ENCODE measurements at places on chromosomes 13 and 19.

DNA sequence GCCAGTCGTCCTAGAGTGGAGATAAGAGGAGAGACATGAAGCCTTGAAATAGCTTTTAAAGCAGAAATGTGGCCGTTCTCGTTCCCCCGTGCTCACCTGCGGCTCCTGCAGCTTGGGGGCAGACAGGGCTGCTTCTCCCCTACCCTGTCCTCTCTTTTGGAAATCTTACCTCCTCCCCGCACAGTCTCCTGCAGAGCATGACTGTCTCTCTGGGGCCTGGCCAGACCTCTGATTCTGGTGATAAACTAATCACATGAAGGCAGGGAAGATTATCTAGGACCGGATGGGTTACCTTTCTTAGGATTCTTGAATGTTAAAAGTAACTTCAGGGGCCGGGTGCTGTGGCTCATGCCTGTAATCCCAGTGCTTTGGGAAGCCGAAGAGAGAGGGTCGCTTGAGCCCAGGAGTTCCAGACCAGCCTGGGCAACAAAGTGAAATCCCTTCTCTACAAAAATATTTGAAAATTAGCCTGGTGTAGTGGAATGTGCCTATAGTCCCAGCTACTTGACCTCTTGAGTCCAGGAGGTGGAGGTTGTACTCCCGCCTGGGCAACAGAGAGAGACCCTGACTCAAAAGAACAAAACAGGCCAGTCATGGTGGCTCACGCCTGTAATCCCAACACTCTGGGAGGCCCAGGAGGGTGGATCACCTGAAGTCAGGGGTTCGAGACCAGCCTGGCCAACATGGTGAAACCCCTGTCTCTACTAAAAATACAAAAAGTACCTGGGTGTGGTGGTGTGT is 8.1 kb downstream of the CEBPA start:
- no peak for DNase-seq

DNA sequence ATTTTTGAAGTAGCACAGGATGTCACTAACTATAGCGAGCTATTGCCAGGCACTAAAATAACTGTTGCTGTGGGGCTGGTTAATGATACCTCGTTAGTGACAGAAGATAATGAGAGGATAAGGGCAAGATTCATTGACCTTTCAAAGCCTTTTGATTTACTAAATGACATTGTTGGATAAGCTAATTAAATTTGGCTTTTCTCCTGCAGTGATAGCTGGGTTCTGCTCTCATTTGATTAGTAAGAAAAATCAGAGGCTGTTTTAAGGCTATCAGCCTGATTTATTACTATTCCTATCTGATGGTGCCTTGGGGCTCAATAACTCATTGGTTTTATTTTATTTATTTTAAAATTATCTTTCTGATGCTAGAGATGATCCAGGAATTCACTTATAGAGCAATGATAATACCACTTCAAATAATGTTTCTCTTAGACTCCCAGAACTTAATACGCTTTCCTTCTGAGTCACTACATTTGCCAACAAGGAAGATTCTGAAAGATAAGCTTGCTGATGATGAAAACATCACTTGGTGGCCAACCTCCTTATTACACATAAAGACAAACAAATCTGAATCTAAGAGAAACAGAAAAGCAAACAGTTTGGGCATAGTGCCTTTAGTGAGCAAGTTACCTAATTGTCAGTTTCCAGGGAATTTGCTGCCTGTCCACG is 501.3 kb upstream of the ARGLU1 start:
- DNase-seq = peak; percentile 32

DNA sequence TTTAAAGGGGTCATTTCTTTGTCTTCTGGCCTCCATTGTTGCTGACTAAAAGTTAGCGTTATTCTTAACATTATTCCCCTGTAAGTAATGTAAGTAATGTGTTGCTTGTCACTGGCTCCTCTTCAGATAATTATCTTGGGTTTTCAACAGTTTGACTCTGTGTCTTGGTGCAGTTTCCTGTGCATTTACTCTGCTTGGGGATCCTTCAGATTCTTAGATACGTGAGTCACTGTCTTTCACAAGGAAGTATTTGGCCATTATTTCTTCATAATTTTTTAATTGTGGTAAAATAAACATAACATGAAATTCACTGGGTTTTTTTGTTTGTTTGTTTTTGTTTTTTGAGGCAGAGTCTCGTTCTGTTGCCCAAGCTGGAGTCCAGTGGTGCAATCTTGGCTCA is 13.5 kb upstream of the OR7D2 start:
- DNase-seq = no peak

- DNase-seq = peak; percentile 90
Measured at GRCh38 chr19:13839130-13839937, 37.6 kb upstream of the NANOS3 start.

DNA sequence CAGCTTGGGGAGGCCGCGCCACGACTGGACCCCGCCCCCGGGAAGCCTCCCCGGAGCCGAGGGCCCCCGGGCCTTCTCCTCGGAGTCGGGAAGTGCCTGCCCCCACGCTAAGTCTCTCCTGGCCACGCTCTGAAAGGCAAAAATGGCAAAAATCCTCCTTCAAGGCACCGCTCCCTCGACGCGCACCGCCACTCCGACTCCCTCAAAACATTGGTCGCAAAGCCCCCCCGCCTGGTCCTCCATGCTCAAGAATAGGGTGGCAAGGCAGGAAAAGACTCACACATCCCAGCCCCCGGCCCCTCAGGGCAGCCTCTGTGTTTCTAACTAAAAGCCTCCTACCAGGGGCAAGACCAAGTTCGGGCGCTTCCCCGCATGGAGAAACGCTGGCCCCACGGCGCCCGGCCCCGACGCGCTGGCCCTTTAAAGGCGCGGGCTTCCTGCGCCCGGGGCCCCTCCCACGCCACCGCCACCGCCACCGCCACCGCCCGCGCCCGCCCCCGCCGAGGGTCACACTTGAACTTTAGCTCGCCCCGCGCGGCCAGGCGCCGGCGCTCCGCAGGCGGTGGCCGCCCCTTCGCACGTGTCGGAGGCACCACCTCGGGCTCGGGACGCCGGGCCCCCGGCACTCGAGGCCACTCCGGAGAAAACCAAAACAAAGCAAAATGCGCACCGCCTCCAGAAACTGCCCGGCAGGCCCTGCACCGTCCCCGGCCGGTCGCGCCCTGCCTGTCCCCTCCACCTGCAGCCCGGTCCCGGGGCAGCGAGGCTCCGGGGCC is 1.9 kb downstream of the FOXO1 start:
- DNase-seq = no peak

DNA sequence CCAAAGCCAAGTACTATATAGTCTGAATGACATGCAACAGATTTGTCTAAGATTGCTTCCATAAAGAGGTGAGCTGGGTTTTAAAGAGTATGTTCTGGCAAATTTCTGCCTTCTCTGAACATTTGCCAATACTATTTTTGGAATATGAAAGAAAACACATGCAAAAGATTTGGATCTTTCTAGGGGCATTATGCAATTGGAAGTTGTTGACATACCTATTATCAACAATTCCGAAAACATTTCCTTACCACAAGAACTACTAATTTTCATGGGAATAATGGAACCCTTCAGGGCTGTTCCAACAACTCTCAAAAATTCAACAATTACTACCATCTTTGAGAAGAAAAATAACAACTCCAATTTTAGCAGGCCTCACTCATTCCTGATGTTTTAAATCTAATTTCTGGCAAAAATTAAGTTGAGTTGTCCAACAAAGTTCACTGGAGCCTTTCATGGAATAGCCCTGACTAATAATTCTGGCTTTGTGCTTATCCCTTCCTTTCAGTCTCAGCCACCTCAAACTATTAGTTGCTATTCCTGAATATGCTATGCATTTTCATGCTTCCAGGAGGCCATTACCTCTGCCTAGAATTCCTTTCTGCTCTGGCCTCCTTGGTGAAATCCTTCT is 250.0 kb downstream of the RGCC start:
- peak; percentile 35 for DNase-seq

DNA sequence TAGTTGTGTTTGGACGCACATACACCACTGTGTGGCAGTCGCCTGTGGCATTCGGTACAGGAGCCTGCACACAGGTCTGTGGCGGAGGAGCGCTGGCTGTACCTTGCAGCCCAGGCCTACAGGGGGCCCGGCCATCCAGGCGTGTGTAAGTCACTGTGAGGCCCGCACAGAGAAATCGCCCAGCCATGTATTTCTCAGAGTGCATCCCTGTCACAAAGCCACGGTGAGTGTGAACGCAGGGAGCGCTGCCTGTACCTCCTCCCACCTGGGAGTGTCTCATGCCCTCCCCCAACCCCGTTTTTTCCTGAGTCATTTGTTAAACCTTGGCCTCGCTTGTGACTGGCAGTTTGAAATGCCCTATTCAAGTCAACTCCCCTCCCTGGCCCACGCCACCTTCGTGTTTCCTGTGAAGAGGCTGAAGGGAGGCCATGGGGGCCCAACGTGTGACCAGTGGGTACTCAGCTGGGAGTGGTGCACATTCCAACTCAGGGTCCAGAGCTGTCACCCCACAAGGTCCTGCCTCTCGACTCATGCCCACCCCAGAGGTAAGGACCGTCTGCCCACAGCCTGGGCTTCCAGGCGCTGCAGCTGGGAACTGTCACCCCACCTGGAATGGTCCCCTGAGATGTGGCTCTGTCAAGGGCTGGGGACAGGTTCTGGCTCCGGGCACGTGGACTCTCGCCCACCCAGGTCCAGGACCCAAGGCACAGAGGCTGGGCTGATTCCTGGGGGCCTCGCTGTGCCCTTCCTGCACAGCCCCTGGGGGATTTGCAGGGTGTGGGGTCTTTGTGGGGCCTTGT is 11.6 kb upstream of the RASA3 start:
- no peak for DNase-seq

DNA sequence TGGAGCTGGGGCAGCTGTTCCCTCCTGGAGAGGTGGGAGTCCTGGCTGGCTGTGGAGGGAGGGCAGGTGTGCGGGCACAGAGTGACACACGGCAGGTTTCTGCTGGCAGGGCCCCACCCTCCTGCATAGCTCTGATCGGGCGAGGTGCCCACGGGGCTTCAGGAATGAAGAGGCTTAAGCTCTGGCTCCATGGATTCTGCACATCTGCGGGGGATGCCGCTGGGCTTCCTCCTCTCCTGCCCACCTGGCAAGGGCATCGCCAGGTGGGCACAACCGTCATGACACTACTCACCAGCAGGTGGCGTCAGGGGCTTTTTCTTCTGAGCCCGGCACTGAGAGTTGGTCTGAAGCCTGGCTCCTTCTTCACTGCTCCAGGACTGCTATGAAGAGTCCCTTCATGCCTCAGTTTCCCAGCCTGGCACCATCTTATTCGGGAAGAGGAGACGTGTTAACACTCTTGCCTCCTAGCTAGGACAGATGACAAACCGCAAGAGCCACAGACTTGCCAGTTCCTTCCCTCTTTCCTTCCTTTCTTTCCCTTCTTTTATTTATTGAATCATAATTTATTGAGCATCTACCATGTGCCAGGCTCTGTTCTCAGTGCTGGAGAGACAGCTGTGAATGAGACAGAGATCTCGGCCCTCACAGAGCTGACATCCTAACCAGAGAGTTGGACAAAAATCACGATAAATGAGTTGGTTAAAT is 15.2 kb upstream of the PAK4 start:
- DNase-seq = peak; percentile 29

- DNase-seq = no peak
Measured at GRCh38 chr19:41886761-41887710, 4.1 kb downstream of the ARHGEF1 start.

DNA sequence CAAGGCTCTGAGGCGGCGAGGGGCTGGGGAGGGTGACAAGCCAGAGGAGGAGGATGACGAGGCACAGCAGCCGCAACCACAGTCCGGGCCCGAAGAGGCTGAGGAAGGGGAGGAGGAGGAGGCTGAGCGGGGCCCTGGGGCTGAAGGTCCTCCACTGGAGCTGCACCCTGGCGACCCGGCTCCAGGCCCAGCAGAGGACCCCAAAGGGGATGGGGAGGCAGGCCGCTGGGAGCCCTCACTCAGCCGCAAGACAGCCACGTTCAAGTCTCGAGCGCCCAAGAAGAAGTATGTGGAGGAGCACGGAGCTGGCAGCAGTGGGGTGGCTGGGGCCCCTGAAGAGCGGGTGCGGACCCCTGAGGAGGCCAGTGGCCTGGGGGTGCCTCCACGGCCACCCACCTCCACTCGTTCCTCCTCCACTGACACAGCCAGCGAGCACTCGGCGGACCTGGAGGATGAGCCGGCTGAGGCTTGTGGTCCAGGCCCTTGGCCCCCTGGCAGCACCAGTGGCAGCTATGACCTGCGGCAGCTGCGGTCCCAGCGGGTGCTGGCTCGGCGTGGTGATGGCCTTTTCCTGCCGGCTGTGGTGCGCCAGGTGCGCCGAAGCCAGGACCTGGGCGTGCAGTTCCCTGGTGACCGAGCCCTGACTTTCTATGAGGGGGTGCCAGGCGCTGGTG is 2.9 kb downstream of the CIC start:
- no peak for DNase-seq

DNA sequence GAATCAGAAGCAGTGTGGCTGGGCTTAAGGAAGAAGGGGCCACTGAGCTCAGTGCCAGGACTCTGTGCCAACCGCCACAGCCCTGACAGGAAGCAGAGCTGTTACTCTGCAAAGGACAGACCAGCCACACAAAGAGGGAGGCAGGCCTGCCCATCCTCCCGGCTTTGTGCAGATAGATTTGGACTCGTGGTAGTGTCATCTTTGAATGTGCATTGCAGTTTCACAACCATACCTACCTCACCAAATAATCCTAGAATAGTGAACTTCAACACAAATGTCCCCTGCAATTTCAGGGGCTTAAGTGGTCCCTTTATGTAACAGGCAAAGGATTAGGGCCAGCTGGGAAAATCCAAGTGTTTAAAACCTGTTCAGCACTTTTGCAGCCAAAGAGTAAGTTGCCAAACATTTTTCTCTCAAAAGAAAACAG is 55.1 kb upstream of the CLDN10 start:
- DNase-seq = no peak

- DNase-seq = no peak
Measured at GRCh38 chr13:99056381-99057014, 78.6 kb upstream of the DOCK9 start.

- no peak for DNase-seq
Measured at GRCh38 chr19:10848230-10848856, at the start of gene C19orf38. C19orf38 (plus strand) TSS chr19:10848415; CDS start chr19:10848509, 94 bp downstream.

- peak; percentile 17 for DNase-seq
Measured at GRCh38 chr19:38255383-38256014, 675 bp downstream of the PPP1R14A start.

DNA sequence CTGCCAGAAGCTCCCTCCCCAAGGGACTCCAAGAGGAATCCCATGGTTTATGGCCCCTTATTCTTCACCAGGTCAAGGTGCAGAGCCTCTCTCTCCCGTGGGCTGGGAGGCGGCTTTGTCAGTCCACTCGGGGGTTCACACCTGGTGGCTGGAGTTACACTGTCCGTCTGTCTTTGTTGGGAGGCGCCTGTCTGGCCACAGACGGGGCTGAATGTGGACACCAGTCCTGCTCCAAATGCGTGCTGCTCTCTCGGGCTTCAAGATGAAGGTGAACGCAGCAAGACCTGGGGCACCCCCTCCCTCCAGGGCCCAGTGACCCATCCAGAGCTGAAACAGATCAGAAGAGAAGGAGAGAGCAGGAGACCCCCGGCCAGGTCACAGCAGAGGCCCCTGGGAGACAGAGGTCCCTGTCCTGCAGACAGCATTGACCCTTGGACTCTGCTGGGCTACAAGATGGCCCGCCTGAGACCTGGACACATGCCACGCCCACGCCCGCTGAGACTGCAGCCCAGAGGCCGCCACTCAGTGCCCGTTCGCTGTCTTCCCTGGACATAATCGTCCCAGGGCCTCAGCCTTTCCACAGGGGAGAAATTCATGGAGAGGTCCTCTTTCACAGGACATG is 29.9 kb upstream of the TUBGCP3 start:
- DNase-seq = no peak

All from fibroblast of skin of right biceps (primary cell).